Putamen (tissue), 1 donor: ENCODE measurements at places on chromosomes 11 and 22.
A peak's percentile ranks its signal among the peaks of the same experiment; 100 is the strongest.

GRCh38 chr11:112588252-112588694 lies 327.6 kb upstream of the PLET1 start:
- DNase-seq = peak; percentile 86

DNA sequence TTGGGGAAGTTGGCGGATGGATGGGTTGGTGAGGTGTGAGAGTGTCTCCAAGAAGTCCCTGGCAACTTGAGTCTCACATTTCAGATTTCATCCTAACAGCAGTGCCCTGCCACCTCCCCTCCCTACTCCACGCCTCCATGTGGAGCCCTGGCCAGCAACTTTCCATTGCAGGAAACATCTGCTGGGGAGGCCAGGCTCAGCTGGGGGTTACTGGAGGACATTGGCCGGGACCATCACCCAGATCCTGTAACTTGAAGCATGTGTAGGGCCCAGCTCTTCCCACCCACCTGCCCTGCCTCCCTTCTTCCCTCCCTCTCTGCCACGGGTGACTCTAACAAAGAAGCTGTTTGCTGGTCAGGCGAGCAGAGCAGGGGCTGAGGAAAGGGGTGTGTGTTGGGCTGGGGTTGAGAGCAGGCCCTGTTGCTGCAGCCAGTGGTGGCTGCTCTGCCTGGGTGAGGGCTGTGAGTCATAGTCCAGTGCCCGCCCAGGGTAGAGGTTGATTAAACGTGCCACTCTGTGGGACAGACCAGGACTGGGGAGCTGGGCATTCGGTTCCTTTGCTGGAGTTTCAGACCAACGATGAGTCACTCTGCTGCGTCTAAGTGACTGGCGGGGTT lies 64.0 kb downstream of the SCN3B start:
- DNase-seq = no peak

DNA sequence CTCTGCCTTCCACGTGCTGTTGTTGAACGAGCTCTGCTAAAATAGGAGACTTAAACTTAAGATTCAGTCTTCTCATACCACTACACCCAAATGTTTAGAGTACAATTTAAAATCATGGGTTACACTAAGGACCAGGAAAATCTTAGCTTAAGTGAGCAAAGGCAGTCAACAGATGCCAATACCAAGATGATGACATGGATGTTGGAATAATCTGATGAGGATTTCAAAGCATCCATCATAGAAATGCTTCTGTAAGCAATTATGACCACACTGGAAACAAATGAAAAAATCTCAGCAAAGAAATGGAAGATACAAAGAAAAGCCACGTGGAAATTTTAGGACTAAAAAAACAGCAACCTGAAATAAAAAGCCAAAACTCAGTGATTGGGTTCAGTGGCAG lies 109.8 kb downstream of the ATXN10 start:
- DNase-seq = no peak

GRCh38 chr11:8389029-8389996 lies 125.6 kb upstream of the LMO1 start:
- DNase-seq = peak; percentile 44

DNA sequence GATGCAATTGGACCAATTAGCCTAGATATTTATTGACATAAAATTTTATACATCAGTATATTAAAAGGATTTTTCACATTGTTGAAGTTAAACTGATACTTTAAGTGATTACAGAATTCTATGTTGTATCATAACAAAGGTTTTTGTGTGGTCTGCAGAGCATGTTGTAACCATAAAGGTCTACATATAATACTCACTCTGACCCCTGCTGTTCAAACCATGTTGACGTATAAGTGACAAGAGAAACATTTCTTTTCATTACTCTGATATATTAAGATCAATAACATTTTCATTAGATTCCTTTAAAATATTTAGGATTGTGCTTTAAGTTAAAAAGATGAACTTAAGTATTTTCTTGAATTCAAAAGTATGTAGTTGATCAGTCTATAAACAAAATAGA lies 63.9 kb downstream of the GAS2 start:
- DNase-seq = no peak

DNA sequence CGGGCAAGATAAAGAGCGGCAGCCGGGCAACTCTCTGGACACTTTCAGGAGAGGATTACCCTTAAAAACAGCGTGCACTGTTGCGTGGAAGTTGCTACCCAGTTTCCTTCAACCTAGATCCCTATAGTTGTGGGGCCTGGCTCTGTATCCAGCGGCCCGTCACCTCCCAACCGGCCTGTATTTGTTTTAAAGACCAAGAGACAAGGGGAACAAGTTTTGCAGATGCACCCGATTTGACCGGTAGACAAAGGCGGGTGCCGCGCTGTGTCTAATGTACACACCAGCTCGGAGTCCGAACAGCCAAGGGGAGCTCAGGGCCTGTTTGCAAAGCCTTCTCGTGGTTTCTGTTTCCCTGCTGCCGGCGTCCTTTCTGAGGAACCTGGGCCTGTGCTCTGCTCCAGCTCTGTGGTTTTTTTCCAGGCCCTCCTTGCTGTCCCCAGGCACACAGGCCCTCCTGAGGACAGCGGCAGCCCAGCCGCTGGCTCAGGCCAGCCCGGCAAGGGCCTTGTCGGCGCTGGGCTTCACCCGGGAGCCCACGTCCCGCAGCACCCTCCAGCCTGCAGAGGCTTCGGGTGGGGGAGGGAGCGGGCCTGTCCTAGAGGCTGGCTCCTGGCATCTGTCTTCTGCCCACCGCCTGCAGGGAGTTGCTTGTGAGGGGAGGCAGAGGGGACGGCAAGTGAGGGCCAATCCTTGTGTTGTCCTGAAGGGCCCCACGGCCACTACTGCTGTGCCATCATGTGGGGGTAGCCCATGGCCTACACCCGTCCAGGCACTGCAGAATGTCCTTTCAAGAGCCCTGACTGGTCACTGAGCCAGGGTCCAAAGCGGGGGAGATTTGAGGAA lies 1.4 kb downstream of the TBX1 start:
- no peak for DNase-seq

- no peak for DNase-seq
These were observed 557.1 kb upstream of the CADM1 start for GRCh38 chr11:116061322-116061721.

DNA sequence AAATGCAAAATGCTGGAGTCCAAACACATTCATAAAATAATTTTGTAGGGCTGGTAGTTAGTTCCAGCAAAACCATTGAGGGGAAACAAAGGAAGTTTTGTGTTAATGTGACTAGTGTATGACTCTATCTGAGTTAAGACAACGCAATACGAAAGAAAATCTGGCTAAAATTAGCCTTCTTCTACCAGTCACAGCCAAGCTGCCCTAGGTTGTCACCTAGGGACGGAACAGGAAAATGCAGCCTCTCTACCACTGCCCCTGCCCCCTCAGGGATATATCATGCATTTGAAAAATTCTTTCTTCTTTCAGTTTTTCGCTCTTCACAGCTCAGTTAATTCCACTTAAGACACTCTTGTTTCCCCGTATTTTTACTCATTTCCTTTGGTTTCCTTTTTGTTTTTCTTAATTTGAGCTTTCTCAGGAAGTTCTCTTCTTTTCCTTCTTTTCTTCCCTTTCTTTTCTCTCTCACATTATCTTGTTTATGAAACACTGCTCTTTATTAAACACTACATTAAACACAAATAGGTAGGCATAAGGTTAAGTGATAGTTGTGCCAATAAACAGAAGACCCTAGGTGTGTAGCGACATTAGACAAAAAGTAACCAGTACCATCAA lies 30.6 kb downstream of the KIRREL3 start:
- DNase-seq = peak; percentile 47

- no peak for DNase-seq
These were observed 89.5 kb downstream of the TRIM44 start for GRCh38 chr11:35752115-35752514.

DNA sequence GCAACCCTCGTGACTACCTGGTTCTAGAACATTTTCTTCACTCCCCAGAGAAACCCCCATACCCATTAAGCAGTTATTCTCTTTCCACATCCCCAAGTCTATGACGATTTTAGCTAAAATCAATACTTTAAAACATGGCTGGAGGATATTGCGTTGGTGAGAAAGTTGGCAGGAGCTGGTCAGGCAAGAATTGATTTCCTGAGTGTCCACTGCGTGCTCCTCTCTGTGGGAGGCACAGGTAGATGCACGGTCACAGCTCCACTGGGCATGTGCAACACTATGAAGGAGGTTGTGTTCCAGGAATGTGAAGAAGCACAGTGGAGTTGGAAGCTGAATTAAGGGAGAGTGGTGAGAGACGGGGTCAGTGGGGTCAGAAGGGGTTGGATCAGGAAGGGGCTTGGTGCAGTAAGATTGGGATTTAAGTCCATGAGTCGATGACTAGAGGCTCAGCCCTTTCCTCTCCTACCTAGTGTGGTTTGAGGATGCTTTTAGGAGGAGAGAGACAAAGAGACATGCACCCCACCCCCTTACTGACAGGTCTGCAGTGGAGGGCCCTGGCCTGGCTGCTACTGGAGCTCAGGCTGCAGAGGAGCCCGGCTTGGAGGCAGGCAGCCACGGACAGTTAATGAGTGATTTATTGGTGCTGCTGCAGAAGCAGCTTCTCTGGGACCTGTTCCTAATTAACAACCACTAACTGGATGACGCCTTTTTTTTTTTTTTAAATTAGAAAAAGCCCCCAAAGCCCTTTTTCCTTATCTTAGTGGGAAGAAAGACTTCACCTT lies 395.6 kb downstream of the TENM4 start:
- no peak for DNase-seq

DNA sequence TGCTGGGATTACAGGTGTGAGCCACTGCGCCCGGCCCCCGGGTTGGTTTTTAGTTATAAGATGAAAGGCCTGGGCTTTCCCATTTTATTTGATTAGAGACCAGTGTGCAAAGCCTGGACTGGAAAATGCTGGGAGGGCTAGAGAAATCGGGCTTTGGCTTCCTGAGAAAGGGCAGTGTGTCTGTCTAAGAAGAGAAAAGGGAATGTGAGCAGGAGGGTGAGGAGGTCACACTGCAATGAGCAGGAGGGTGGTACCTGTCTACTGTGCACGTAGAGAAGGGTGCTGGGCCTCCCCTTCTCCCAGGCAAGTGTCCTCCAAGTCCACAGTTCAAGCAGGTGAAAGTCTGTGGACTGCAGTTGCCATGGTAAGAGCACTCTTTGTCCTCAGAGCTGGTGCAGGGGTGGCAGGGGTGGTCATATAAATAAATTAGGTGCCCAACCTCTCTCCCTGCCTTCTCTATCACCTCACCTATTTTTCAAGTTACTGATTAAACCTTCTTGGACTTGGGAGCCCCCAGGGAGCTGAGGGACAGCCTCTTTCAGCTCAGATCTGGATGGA lies 30.8 kb downstream of the SLC5A1 start:
- DNase-seq = no peak

DNA sequence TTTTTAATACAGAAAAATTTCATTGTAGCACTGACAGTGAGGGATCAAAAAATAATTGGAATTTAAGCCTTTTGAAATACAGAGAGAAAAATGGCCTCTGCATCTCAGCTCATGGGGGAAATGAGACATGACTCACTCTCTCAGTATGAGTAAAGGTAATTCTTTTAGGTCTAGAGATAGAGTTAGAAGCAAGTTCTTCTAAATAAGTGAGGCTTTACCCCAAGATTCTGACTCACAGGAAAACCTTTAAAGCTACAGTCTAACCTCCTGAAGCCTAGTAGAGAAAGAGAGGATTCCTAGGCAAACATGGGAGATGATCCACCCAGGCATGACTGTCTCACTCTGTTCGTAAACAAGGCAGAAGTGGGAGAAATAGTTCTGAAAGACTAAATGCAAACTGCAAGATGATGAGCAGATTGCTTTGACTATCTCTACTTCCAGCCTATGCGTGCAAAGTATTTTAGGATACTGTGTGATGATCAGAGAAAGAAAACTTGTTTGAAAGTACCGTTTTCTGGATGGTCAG lies 1003.3 kb upstream of the CCDC90B start:
- no peak for DNase-seq

GRCh38 chr11:19432370-19433061 lies 191.8 kb upstream of the E2F8 start:
- DNase-seq = no peak

DNA sequence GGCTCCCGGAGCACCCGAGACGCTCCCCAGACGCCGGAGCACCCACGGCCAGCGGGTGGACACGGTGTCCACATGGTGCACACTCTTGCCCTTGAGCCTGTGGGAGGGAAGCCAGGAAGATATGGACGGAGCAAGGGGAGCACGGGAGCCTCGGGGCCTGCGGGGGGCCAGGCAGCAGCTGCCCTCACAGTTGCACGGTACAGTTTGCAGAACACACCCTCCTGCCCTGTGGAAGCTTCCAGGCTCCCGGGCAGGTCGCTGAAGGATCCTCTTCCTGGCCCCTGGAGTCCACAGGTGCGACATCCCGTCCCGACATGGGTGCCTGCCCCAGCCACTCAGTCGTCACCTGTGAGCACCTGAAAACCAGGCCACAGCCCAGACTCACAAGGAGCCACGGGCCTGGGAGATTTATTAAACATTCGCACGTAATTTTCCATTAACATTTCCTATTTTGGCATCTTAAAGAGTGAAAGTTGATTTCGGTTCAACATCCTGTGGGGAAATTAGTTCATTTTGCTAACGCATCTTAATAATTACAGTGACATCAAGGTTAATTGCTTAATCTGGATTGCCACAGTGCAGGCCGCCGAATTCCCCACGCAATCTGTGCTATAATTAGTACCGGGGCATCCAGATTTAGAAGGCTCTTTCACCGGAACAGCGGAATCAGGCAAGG lies 253.3 kb downstream of the BRD1 start:
- no peak for DNase-seq

DNA sequence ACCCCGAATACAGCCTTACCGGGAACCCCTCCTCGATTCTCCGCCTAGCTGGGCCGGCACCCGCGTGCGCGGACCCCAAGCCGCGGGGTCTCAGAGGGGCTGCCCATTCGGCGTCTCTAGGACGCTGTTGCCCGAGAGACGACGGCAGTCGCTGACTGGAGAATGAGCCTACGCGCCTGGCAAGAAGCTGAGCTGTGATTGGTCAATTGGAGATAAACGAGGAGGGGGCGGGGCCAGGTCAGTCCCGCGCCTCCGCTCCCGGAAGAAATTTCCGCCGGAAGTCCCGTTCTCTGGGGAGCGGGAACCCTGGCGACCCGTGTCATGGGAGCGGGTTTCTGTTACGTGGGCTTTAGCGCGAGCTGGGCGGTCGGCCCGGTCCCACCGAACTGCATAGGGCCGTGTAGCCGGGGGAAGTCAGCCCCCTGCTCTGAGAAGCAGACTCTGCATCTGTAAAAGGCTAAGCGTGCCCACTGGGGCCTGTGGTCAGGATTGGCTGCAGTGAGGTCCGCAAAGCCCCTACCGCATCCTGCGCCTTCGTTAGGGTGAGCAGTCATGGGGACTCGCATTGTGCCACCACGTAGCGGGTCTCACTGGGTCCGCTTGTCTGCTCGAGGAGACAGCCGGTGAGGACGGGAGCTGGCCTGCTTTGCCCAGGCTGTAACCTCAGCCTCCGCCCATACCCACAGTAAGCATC lies at the start of gene EFCAB6:
TSS of gene EFCAB6 (minus strand) at position 157 of the 694 bp plus-strand sequence. CDS start 29,987 bp downstream, outside the sequence.
- peak; percentile 93 for DNase-seq

GRCh38 chr11:66050581-66051231 lies 1.5 kb upstream of the SF3B2 start:
- no peak for DNase-seq

- DNase-seq = no peak
These were observed 13.7 kb downstream of the EHD1 start for GRCh38 chr11:64864473-64865285.
